Right ventricle myocardium inferior (tissue), 1 donor: ENCODE measurements at places on chromosomes 4 and X.

DNA sequence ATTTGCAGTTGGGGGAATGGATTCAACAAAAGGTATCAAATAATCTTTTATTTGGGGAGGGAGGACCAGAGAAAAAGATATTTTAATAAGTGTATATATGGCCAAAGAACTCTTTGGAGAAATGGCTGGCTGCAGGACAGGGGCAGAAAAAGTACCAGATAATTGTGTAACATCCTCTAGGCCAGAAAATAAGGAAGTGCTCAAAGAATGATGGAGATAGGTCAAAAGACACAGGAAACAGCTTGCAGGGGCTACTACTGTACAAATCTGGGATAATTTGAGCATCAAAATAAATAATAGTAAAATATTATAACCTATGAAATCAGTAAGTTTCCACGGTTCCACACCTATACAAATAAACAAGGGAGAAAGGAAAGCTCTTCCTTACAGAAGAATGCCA lies 34.8 kb downstream of the KLHL5 start:
- no peak for DNase-seq

DNA sequence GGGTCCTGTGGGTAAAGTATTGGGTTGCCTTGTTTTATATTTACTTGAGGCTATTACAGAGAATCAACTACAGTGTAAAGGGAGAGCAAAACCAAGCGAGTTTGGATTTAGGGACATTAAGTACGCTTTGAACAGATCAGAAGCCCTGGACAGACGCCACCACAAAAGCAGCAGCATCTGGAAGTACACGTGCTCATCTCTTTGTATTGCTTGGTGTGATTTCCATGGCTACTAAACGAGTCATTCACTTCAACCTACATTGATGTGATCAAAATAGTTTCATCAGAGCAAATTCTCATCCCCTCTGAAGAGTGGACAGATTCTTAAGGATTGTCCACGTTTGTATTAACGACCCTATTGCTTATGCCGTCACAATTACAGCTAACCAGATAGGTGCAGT lies 85.1 kb downstream of the SORBS2 start:
- DNase-seq: no peak

DNA sequence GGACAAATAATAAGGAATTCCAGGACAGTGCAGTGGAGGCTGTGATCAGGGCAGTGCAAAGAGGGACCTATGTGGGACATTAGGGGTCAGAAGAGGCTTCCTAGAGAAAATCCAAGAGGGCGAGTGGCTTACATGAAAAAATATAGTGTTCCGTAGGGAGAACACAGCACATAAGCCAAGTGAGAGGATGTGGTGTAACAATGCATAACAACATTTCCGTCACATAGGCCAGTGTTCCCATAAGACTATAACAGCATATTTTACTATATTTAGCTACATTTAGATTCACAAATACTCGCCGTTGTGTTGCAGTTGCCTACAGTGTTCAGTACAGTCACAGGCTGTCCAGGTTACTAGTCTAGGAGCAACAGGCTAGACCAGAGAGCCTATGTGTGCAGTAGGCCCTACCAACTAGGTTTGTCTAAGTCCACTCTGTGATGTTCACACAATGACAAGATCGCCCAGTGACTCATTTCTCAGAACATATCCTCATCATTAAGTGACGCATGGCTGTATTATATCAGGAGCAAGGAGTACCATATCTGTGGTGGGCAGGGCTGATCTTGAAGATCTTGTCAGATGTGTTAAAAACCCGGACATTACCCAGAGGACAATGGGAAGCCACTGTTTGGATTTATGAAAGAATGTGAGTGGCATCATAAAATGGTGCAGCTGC lies 74.0 kb upstream of the TBL1X start:
- DNase-seq: no peak

DNA sequence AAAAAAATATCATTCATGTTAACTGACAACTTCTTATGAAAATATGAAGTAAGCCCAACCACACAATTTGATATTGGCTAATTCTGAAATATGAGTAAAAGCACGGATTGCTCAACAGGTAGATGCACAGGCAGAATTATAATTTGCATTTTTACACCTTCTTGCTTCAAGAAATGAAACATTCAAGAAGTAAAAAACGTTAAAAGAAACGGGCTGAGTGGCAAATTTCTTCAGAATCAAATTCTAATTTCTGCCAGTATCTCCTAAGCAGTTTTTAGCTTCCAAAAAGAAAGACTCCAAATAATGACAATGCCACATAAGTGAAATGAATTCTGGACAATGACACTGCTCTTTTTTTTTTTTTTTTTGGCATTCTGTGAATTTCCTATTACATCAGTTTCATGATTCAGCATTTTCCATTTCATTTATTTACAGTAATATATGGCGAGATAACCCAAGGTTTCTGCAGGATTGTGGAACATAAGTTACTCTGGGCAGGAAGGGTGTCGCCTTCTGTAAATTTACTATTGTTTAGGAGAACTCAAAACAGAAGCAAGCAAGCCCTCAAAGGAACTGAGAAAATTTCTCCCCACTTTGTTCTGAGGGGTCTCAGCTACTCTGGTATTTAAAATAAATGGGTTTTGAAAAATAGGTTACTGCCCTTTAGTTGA lies 1.4 kb downstream of the SEL1L3 start:
- DNase-seq: no peak

DNA sequence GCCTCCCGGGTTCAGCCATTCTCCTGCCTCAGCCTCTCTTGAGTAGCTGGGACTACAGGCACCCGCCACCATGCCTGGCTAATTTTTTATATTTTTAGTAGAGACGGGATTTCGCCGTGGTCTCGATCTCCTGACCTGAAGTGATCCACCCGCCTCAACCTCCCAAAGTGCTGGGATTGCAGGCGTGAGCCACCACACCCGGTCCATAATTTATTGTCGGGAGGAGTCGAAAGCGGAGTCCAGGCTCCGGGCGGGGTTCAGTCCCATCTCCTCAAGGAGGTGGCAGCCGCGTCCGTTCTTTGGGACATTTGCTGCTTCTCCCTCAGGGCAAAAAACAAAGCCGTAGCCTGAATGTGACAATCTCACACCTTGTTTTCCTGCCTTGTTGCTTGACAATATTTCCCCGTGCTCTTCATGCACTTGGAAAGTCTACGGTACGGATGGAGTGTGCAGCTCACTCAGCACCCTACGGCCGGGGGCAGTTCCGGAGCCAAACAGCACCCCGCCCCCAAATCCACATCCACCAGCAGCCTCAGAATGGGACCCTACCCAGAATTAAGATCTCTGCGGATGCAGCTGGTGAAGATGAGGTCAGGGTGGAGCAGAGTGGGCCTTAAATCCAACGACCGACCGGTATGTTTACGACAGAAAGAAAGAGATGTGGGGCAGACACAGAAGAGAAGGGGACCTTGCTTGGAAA lies 9.6 kb downstream of the GTPBP6 start:
- DNase-seq: no peak

DNA sequence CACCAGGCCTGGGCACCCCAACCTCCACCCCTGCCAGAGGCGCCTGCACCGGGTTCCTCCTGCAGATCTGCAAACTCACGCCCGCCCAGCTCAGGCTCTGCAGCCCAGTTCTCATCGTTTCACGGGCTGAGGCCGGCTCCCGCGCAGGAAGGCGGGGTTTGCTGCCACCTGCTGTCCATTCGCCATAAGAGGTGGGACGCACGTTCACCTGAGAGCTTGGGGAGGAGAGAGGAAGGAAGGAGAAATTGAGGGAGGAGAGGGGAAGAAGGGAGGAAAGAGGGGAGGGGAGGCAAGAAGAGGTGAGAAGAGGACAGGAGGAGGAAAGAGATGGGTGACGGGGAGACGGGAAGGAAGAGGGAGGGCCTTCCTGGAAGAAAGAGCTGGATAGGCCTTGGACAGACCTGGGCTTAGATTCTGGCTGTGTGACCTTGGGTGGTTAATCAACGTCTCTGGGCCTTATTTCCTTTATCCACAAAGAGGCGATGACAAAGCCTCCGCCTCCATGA lies 114.5 kb downstream of the ADRA2C start:
- DNase-seq: peak; percentile 80

GRCh38 chrX:43682726-43683125 lies 26.6 kb downstream of the MAOA start:
- no peak for DNase-seq

- DNase-seq: no peak
Measured at GRCh38 chrX:41481264-41482109, 34.3 kb downstream of the NYX start.

DNA sequence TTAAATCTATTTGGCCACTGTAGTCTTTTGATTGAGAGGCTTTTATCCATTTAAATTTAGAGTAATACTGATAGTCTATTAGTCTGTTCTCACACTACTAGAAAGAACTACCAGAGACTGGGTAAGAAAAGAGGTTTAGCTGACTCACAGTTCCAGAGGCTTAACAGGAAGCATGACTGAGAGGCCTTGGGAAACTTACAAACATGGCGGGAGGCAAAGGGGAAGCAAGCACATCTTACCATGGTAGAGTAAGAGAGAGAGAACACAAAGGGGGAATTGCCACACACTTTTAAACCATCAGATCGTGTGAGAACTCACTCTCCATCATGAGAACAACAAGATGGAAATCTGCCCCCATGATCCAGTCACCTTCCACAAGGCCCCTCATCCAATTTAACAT lies 410.9 kb downstream of the PDGFC start:
- DNase-seq: no peak

DNA sequence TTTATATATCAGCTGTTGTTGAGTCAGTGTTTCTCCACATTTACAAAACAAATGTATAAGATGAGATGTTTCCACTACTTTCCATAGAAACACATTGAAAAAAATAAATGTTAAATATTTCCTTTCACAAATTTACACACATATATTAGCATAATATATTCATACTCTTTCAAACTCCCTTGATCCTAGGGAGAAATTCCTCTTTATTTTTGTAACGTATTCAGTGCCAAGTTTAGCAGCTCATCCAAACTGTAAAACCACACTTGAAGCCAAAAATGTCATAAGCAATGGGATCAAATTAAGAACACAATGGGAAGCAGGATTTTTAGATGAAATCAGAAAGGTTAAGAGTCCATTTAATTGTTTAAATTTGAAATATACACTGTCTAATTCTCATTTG lies 381.1 kb upstream of the MAD2L1 start:
- DNase-seq: no peak

- no peak for DNase-seq
Measured at GRCh38 chr4:77433418-77433733, 172.2 kb upstream of the CXCL13 start.

GRCh38 chr4:38695809-38696208 lies 31.8 kb downstream of the KLF3 start:
- DNase-seq: no peak

DNA sequence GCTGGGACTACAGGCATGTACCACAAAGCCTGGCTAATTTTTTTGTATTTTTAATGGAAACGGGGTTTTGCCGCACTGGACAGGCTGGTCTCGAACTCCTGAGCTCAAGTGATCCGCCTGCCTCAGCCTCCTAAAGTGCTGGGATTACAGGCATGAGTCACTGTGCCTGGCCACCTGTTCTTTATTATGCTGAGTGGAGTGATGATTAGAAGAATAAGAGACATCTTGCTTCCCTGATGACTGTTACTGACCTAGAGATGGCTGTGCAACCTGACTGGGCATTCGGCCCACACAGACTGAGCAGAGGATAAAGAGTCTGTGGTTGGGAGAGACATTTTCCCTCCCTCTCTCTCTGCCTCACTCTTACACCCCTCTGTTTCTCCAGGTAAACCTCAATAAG lies 56.7 kb downstream of the SPINK2 start:
- DNase-seq: no peak
